ENCODE measurements at places on chromosomes 7 and 10. TPM values are rescaled to one million over a fixed set of nuclear protein-coding genes. Genes with fewer than 3 reads are reported as not detected.

The TMEM236 gene
- polyA plus RNA-seq: not detected

The TAS2R40 gene
- not detected for polyA plus RNA-seq

The OR2A5 gene
- not detected for polyA plus RNA-seq

The HABP2 gene
- not detected for polyA plus RNA-seq

The DLX6 gene
- polyA plus RNA-seq: not detected

The PPP1R17 gene
- not detected for polyA plus RNA-seq

The ADCY1 gene
- polyA plus RNA-seq: not detected

The LRRC61 gene
- 17.8 TPM for polyA plus RNA-seq

DNA sequence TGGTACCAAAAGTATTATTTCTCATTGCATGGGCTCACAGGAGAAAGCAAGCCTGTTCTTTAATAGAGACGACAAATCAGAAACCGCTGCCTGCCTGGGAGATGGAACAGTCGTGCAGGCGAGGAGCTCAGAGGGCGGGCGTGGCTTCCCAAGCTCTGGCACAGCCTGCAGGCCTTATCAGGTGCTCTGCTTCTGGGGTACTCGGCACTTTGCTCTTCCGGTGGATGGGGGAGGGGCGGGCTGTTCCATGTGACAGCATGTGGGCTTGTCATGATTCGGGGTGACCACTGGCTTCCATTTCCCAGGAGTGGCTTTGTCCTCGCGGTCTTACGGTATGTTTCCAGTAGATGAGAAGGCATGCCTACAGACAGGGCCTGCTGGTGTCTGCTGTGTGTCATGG lies 228.6 kb downstream of the MGMT start:
- DNase-seq: no peak

GRCh38 chr7:78594156-78594555 lies 795.6 kb downstream of the PHTF2 start:
- no peak for DNase-seq

GRCh38 chr7:47337531-47337930 lies 244.4 kb downstream of the TNS3 start:
- DNase-seq: no peak

GRCh38 chr10:79883986-79884385 lies 57.4 kb downstream of the NUTM2E start:
- no peak for DNase-seq

GRCh38 chr7:90988516-90988915 lies 275.7 kb upstream of the FZD1 start:
- no peak for DNase-seq

DNA sequence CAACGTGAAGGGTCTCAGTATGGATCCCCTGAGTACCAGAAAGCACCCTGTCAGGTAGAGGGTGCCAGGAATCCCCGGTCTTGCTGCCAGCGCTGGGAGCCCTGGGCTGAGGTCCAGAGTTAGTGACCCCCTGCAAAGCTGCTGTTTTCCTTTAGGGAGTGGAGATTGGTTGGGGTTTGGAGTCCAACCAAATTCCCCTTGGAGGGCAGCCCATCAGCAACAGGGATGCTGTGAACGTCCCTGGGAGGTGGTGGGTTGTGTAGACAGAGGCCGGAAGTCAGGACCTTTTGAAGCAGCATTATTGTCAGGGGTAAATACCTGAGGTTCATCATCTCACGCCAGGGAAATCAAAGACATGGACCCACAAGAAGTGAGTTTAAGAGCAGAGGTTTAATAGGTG lies 104.2 kb downstream of the COL26A1 start:
- DNase-seq: no peak

DNA sequence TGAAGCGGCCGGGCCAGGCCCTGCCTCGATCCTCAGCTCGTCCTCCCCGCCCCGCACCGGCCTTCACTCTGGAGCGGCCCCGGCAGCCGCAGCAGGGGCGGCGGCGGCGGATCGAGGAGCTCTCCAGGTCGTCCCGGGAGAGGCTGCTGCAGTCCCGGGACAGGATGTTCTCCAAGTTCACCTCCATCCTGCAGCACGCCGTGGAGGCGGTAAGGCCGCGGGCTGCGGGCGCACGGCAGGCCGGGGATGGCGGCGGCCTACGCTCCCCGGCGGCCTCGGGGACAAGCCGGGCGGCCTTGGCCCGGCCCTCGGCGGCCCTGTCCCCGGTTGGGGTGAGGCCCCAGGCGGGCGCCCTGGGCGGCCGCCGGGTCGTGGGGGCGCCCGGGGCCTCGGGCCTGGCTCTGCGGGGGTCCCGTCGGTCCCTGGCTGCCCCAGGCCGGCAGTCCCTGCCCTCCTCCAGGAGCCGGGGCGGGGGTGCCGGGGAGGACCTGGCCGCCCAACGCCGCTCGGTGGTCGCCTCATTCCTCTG lies 399 bp downstream of the FHIP2A start:
- DNase-seq: no peak

DNA sequence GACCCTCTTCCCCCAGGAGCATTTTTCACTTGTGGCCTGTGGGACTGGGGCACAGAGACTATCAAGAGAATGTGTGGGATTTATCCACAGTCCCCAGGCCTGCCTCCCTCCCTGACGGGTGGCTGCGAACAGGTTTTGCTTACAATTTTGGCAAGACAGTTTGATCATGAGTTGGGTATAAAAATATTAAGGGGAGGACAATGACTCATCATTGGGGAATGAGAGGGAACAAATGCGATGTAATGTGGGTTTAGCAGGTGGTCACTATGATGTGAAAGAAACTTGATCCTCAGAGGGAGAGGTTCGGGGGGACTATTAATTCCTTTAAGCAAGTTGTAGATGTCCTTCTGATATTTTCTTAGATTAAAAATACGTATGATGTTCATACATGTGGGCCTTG lies 52.2 kb downstream of the EMX2 start:
- no peak for DNase-seq

DNA sequence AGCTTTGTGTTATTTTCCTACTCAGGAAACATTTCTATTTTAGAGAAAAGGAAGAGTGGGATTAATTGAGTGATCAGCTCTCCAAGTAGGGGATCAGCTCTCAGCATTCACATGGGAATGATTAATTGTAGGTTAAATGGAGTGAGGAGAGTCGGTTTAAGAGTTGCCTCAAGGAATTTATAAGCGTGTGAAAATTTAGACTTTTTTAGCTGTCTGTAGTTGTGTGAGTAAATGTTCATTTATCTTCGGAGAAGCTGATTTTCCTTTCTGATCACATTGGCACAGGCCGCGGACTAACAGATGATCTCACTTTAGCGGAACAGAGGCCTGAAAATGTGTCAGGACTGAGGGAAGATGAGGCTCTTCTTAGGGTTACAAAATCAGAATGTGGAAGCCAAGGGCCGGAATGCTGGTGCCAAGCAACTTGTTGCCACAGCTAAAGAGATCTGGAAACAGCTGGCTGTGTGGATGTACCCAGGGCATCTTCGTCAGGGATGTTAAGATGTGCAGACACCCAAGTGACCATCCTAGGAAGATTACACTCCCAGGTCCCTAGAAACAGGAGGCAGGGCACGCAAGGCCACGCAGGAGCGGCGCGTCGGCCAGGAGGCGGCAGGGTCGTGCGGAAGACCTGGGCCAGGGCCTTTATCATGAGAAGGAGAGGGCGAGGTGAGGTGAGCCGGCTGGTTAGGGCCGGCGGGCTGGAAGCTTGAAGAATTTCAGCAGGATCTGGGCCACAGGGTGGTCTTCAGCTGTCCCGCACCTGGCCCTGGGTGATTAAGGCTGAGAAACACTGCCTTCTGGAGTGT lies 35.1 kb upstream of the TTYH3 start:
- DNase-seq: no peak

DNA sequence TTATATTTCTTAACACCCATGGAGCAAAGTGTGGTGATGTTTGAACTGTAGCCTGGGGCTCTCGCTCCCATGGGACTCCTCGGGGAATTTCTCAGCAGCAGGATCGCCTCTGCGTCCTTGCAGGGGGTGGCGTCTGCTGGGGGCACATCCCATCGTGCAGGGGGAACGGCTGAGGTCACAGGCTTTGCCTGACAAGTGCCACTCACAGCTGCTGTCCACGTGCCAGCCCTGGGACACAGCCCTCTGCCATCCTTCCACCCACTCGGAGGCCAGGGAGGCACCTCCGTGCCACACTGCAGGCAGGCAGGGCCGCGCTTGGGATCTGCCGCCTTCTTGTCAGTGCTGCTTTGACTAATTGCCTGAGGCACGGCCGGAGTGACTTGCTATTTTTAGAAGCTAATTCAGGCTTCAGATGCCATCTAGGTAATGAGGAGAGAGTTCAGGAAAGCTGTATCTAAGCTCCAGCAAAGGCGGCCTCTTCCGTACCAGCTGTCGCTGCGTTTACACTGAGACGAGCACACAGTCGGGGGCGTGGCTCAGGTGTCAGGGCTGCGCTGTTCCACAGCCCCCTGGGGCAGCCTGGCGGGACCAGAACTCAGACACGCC lies 45.7 kb downstream of the PITRM1 start:
- DNase-seq: no peak

- DNase-seq: no peak
Measured at GRCh38 chr7:27030393-27031050, 65.3 kb downstream of the HOXA1 start.

DNA sequence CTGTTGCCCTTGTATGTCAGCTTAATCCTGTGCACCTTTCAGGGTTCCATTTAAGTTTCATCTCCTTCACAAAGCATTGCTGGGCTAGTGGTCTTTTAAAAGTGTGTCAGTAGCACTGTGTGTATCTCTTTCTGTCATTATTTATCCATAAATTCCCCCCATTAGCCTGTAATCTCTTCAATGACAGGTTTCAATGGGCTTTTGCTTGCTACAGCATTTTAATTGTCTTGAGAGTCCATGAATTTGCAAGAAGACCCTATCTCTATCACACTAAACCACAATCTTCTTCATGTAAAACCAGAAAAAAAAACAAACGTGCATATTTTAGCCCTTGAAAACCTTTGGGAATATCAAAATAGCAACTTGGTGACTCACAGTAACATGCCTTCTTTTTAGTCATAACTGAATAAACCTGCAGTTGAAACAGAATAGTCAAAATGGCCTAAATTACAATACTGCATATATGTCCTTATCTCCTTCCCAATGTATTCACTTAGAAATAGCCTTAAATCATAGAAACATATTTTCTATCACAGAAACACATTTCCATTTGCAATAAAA lies 118.6 kb downstream of the PON1 start:
- DNase-seq: no peak

Data from naive thymus-derived CD8-positive, alpha-beta T cell (primary cell).